ENCODE measurements at places on chromosomes 1 and 21. TPM values are rescaled to one million over a fixed set of nuclear protein-coding genes. Genes with fewer than 3 reads are reported as not detected.

GNAT2 gene
- not detected for total RNA-seq

B3GALT2 gene
- 0.34 TPM for total RNA-seq

FOXD2 gene
- total RNA-seq, result 0.39 TPM

UBE2U gene
- not detected for total RNA-seq

SFN gene
- 1,347 TPM for total RNA-seq

All from suprapubic skin (tissue), 4 donors.